ENCODE measurements at places on chromosomes 2 and 18.
A peak's percentile ranks its signal among the peaks of the same experiment; 100 is the strongest.

GRCh38 chr2:127486247-127487058, 39.8 kb downstream of the IWS1 start:
- no peak for DNase-seq

- DNase-seq: peak; percentile 82
Observed at GRCh38 chr2:113890253-113891235, 655 bp downstream of the ACTR3 start.

GRCh38 chr2:19046986-19047780, 311.2 kb downstream of the OSR1 start:
- peak; percentile 13 for DNase-seq

DNA sequence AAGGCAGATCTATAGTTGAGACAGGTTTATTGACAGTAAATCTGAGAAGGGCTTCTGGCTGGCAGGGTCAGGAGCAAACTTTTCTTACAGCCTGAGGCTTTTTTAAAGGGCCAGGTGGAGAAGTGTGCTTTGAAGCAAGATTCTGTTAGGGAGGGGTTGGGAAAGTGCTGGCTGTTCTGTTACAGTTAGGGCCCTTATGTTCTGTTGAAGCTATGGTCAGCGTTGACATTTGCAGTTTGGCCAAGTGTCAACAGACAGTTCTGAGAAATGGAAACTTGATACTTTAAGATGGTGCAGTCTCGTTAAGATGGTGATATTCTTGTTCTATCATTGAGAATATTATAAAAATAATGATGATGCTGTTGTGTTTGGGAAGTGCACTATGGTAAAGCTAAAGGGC, 154.2 kb downstream of the RDH14 start:
- DNase-seq: no peak

DNA sequence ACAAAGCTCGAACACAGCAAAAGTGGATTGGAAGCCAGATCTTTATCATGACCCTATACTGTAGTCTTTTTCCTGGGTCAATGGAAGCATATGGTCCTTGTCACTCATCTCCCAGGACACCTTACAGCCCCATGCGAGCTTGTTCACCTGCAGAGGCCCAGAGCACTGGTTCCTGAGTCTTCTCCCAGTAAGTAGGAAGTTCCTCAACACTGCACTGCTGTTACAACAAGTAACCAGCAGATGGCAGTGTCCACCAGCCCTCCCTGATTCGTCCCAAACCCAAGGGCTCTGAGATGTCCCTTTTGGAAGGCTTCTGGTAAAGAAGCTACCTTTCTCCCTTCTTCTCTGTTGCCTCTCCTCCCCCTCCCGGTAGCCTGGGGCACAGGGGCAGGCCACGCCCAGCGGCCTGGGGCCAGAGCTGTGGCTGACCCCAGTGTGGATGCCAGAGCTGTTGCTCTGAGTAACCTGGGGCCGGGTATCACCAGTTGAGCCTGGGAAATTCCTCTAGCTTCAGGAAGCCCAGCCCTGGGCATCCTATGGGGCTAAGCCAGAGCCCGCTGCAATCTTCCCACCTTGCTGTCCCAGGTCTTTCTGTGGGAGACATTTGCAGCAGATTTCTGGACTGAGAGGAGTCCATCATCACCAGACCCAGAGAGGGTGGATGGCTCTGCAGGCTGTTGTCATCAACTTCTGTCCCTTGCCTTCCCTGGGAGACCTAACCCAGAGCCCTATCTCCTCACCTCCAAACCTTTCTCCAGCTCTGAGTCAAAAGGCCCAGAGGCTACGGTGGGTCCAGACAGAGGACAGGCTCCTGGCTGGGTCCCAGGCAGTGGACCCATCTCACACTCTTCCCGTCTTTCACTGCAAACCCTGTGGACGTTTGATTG, 5.3 kb upstream of the GDF7 start:
- DNase-seq: peak; percentile 64

GRCh38 chr2:113847144-113847543, 42.7 kb upstream of the ACTR3 start:
- no peak for DNase-seq

DNA sequence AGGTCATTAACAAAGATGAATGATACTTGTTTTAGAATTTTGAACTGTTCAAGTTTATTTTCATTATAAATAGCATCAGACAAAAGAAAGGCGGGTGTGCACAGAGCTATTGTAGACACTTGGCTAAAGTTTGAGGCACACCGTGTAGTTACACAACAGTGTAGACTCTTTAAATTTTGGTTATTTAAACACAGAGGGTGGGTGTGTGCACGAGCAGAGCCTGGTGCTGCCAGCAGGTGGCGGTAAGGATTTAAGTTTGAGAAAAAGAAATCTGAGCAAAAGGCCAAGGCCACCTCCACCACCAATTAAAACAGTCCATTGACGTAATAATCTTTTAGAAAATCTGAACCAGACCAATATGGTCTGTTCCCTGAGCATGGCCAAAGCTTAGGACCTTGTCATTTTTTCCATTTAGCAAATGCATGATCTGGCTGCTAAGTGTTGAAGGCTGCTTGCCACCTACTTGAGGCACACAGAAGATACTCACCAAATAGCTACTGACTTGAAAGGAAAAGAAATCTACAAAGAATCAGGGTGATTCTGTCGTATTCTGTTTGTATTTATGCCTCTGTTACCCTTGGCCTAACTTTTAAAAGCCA, 14.3 kb downstream of the COPS7B start:
- no peak for DNase-seq

GRCh38 chr2:154699575-154699930, 1.1 kb downstream of the KCNJ3 start:
- DNase-seq: no peak

GRCh38 chr2:85264471-85264870, 63.3 kb downstream of the TGOLN2 start:
- peak; percentile 87 for DNase-seq

DNA sequence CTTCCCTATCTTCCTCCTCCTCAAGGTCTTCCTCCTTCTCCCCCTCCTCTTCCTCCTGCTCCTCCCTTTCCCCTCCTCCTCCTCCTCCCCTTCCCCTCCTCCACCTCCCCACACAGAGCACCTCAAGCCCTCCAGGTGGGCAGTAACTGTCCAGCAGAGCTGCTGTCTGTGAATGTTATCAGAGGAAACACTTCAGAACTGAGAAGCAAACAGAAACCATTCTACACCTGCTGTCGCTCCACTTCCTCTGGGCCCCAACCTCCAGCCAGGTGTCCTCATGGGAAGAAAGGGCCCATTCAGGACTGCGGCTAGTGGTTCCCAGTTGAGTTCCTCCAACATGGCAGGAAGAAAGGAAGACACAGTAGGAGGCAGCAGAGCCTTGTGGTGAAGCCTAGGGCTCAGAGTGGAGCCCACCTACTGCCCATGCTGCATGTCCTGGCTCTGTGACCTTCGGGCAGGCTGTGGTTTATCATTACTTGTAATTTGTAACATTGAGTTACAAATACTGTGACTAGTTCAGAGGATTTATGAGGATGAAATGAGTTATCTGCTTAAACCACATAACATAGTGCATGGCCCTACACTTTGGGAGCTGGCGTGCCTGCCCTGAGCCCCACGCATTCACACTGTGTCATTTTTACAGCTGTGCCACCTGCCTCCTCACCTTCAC, 165.9 kb upstream of the ID2 start:
- DNase-seq: no peak

DNA sequence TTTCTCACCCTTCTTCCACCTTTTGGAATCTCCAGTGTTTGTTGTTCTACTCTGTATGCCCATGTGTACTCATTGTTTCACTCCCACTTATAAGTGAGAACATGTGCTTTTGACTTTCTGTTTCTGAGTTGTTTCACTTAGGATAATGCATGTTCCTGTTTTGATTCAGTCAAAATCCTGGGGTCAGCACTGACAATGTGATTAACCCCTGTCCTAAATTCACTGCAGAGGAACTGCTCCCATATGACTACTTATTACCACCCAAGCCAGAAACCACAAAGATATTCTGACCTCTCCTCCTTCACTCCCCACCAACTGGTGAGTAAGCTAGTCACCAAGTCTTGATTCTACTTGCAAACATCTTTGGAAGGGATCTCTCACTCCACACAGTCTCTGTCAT, 251.4 kb upstream of the TCF4 start:
- peak; percentile 80 for DNase-seq

- no peak for DNase-seq
Observed at GRCh38 chr2:172855588-172855987, 119.9 kb downstream of the RAPGEF4 start.

DNA sequence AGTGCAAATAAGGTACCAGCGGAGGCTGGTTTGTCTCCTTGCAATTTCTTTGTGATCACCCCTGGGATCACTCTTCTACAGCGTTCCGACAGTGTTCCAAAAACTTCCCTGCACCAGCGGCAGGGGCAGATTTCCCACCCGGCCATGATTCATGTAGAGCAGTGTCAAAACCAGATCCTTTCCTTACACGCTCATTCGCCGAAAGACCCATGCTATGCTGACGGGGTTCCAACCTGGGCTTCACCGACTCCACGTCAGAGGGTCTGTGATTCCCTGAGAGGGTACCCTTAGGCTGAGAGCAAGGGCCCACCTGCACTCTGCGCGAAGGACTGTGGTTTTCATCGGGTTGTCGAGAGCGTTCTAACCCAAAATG, 423 bp upstream of the TTC27 start:
- DNase-seq: peak; percentile 63

DNA sequence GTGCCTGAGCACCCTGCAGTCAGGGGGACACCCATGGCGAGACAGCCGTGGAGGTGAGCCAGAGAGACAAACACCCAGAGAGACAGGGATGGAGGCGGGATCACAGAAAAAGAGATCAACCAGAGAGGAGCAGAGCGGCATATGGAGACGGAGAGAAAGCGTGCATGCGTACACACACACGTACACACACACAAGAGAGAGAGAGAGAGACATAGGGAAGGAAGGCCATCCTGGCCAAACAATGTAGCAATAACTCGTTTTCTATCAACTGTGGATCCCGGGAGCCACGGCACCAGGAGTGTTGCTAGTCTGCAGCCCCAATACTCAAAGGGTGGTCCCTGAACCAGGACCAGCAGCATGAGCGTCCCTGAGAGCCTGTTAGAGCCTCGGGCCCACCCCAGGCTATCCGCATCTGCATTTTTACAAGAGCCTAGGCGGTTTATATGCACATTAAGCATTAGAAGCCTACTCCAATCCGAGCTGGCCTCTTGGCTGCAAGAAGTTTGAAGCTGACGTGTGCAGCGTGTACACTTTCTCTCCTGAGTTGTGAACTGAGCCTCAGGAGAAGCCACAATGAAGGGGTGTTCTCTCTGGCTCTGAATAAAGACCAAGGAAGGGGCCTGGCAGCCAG, 50.1 kb upstream of the MYCN start:
- no peak for DNase-seq

DNA sequence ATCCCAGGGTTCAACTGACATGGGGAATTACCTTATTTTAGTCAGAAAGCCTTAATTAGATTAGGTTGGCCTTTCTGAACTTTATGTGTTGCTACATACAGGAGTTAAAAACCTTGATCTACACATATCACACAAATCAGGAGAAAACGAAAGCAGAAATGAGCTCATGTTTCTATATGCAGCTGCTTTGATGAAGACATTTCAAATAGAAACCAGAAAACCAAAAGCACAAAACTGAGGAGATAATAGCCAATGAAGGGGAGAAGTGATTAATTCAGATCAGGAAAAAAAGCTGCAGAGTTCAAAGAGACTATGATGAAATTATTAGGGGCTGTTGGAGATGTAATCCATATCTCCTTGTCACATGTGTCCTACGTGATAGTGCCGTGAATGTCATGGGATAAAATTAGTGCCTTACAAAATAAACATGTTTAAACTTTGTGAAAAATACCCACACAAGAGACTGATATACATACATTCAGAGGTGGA, 255.0 kb downstream of the CAMKMT start:
- no peak for DNase-seq

DNA sequence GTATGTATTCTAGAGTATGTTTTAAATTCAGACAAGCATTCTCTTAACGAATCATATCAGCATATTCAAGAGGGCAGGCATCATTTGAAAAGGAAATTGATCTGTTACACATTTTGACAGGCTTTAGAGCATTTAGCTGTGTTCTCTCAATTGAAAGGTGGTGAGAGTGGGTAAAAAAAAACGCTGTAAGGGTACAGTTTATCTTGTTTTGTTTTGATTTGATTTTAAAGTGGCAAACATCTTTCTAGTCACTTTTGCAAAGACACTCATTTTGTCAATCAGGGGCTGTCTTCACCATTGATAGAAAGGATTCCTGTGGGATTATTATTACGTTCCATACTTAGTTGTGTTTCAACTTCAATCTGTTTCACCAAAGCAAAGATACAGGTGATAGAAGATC, 2.2 kb downstream of the CDH19 start:
- no peak for DNase-seq

GRCh38 chr2:112641701-112642100, 4.0 kb upstream of the SLC20A1 start:
- DNase-seq: no peak

GRCh38 chr2:183665425-183665824, 541.2 kb downstream of the NUP35 start:
- no peak for DNase-seq

DNA sequence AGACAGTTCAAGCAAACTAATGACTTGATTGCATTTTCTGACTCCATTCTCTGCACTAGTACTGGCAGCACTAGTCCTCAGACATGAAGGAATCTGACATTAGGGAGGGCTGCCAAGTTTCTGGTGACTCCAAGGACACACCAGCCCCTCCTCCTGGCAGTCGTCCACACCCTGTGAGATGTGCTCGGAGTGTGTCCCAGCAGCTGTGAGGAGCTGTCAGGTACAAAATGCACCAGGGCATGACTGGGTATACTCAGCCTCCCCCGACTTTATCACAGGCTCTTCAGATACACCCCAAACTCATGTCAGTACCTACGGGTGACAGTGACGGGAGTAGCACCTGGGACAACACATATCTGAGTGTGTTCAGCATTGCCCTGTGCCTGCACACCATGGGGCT, 43.1 kb downstream of the EDAR start:
- no peak for DNase-seq

GRCh38 chr18:57921708-57922107, 118.6 kb upstream of the ATP8B1 start:
- DNase-seq: peak; percentile 41

DNA sequence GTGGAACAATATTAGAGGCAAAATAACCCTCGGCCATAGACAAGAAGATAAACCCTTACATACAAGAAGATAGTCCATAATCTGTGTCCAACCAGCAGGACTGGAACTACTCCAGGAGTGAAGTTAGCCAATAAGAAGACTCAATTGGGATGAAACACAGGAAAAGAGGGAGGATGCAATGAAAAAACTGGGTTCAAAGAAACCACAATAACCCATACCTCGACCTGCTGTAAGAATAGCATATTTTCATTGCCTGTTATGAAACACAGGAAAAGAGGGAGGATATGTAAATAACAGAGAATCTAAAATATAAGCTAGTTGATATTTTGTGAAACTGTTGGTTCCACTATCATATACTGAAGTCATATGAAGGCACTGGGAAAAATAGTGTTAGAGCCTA, 87.1 kb upstream of the CSRNP3 start:
- no peak for DNase-seq
